ENCODE measurements at places on chromosomes 12 and 14.

GRCh38 chr14:76090616-76091391, 60.9 kb upstream of the GPATCH2L start:
- no peak for DNase-seq

- DNase-seq = no peak
Observed at GRCh38 chr12:118061873-118062843, 1.2 kb upstream of the WSB2 start.

DNA sequence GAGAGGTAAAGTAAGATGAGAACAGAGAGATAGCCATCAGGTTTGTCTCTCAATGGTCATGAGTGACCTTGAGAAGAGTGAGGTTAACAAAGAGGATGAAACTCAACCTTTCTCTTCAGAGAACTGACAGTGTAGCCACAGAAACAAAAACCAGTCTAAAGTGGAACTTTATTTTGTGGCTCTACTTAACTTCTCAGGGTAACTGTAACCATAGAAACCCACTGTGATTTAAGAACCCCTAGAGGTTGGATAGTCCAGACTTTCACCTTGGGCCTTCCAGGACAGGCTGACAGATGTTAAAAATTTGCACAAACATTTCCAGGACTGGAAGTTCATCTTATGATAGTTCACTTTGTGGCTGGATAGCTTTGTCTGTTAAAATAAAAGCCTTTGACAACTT, 48.5 kb downstream of the ATP23 start:
- DNase-seq = no peak

DNA sequence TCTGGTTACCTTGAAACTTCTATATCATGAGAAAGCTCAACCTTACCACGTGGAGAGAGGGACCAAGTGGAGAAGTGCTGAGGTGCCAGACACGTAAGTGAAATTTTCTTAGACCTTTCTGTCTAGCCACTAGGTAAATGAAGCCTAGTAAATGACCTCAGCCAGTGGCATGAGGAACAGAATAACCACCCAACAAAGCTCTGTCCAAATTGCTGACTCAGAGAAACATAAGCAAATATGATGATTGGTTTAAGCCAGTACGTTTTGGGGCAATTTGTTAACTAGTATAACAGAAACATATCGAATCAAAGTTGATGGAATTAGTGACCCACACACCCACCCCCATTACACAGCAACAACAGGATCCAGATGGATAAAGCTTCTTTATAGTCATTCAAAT, 75.2 kb upstream of the MAX start:
- no peak for DNase-seq

DNA sequence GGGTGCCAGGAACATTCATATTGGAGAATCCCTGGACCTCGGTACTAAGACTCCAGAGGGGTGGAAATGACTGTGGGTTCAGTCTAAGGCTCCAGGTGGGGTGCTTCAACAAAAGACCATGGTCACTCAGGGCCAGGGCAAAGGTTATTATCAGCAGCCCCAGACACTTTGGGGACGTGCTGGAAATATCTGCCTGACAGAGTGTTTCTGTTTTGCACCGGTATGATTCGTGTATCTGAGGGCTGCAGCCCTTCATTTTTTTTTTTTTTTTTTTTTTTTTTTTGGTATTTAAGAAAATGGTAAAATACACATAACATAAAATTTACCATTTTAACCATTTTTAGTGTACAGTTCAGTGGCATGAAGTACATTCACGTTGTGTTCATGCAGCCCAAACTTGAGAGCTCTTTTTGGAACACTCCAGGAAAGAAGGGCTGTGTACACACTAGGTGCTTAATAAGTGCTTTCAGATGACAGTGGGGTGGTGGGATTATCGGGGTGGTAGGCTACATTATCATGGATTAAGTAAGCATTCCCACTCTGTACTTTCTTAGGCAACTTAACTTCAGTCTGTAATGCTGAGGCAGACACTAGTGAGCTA, 120.3 kb downstream of the CHST11 start:
- no peak for DNase-seq

DNA sequence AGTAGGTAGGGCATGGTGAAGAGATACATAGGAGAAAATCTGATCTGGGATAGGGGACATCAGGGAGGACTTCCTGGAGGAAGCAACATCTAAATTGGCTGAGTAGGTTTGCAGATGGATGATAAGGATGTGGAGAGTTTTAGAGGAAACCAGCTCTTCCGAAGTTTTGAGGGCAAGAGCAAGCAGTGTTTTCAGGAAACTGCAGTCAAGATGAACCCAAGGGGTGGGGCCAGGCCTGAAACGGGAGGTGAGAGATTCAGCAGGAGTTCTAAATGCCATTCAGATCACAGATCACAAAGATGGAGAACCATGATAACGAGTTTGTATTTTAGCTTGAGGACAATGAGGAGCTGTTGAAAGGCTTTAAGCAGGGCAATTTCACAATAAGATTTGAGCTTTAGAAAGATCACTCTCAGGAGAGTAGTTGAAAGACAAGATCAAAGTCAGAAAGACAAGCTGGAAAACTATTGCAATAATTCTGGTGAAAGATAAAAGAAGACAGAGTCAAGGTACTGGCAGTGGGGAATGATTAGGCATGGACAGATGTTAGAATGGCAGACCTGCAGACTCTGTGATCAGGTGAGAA, 70.1 kb upstream of the PLXNC1 start:
- DNase-seq = no peak

DNA sequence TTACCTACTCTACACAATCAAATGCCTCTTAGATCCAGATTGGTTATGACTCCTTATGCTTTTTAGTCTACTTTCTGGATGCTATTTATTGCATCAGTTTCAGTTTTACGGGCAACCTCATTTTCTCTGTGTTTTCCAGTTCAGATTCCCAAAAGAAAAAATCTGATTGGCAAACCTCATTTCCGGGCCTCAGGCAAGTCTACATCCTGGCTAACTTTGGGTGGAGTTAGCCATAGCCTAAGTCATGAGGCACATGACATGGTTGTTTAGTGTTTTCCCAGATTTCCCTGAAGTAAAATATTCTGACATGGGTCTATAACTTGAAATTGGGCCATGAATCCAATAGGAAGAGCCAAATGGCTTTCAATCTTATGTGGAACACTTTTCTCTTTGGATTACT, 339.7 kb downstream of the NUAK1 start:
- DNase-seq = no peak

GRCh38 chr14:66600416-66600815, 92.5 kb downstream of the GPHN start:
- no peak for DNase-seq

DNA sequence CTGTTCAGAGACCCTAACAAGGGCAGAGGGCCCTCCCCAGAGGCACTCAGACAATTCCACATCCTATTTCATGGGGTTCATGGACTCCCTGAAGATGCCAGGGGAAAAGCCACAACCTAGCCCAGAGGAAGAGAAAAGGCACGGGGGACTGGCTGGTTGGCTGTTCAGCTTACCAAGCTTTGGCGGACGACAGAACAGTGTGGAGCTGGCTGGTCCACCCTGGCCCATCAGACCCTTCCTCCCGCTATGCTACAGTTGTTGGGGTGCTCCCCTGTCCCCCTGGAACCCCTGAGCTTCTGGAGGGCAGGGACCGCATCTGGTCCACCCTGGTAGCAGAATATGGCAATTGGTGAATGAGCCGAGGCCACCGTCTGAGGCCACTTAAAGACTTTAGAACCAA, 6.3 kb downstream of the TESC start:
- no peak for DNase-seq

- no peak for DNase-seq
Observed at GRCh38 chr12:71160585-71160984, 2.8 kb upstream of the TSPAN8 start.

DNA sequence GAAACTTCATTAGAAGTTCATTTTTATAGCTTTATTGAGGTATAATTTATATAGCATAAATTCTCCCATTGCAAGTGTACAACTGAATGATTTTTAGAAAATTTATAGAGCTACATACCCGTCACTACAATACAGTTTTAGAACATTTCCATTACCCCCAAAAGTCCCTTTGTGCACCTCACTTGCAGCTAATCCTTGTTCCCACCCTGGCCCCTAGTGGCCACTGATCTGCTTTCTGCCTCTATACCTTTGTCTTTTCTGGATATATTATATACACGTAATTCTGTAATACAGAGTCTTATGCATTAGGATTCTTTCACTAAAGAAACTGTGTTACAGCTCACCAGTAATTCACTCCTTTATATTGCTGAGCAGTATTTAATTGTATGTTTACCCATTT, 145.1 kb upstream of the DIO2 start:
- DNase-seq = no peak

DNA sequence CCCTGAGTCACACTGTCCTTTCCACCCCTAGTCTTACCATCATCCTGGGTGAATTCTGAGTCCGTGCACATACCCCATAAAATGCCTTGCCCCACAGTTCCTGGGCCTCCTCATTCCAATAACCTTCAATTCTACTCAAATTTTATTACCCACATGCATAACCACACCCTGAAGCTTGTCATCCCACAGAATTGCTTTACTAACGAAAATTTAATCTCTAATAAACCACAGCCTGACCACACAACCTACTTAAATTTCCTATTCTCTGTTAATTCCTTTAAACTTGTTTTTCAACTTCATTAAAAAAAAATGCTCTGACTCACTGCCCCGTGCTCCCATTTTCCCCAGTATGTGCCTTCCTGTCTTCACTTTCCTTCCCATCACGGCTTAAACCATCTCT, 205.9 kb downstream of the PHLDA1 start:
- no peak for DNase-seq

DNA sequence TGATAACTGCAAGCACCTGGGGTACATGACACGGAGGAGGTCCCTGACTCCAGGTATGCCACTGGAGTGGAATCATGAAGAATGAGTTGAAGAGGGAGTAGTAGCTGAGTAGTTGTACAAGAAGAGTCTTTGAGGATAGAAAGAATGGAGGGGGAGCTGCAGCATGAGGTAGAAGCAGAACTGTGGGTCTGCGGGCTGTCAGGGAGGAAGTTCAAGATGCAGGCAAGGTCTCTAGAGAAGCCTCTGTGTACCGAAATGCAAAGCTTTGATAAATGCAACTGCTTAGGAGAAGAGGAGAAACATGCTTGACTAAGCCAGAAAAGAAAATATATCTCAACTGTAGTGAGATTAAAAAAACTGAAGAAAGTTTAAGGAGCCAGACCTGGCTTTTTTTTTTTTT, 91.5 kb downstream of the CPNE8 start:
- no peak for DNase-seq

GRCh38 chr14:31229009-31229408, 21.4 kb upstream of the HECTD1 start:
- no peak for DNase-seq

- no peak for DNase-seq
Observed at GRCh38 chr14:30134936-30135335, 207.3 kb upstream of the PRKD1 start.

DNA sequence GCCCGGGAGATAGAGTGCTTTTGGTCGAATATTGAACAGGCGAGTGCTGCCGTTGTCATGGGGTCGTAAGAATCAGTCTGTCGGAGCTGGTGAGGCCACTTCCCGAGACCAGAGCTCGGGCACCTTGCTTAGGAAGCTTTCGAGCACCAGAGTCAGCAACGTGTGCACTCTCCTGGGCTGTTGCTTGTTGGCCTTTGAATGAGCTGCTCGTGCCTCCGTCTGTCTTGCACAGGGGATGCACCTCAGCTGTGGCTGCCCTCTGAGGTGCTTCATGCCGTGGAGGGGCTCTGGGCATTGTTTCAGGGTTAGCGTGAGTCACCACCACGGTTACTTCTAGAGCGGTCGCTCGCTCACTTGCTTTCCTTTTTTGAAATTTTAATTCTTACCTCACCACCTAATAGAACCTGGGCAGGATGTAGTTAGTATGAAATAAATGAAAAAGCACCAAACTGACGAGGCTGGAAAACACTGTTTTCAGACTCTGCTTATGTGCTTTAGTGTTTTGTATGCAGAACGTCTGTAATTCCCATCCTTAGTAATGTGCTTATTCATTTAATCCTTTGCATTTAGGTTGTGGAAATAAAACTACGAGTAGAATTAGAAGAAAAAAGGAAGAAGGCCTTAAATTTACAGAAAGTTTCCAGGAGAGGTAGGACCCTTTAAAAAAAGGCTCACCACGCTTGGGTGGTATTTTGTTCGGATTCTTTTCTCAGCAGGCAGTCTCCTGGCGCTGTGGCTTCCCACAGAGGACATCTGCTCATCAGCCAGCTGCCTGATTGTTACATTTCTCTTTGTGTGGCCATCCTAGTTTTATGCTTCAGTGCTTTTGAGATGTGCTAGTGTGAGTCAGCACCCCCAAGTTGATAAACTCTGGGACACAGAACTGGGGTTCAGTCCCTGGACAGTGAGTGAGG, 40.6 kb downstream of the EP400 start:
- no peak for DNase-seq

GRCh38 chr14:104428333-104428851, 151.2 kb upstream of the C14orf180 start:
- no peak for DNase-seq

DNA sequence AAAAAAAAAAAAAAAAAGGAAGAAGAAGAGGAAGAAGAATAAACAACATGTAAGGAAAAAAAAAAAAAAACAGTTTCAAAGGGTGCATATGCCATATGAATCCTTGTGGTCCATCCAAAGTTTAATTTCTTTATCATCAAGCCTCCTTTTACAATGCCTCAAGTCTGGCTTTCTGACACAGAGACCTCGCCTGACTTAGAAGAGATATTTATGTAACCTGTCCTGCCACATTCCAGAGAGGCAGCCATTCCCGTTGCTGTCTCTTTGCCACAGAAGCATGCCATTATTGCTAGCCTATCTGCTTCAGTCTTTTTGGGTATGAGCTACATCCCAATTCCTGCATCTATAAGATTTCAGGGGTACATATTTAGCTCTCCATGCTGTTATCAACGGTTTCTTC, 596.7 kb upstream of the ATP2B1 start:
- no peak for DNase-seq

DNA sequence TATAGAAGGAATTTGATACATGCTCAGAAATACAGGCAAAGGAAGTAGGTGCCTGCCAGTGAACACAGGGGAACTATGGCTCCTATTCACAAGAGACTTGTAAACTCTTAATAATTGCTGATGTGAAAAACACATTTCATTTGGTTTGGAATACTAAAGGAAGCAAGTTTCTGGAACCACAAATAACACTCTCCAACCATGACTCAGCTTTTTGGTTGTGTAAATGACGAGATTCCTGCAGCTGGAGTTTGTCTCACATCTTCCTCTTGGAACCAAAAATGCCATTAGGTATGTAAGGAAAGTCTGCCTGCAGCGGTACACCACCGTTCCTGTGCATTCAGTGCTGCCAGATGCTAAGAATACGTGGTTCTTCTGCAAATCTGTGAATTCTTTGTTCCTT, 4.5 kb upstream of the OR11H6 start:
- no peak for DNase-seq

- no peak for DNase-seq
Observed at GRCh38 chr12:66117242-66117641, 13.3 kb downstream of the LLPH start.

- no peak for DNase-seq
Observed at GRCh38 chr12:66829660-66830325, 150.9 kb upstream of the GRIP1 start.

DNA sequence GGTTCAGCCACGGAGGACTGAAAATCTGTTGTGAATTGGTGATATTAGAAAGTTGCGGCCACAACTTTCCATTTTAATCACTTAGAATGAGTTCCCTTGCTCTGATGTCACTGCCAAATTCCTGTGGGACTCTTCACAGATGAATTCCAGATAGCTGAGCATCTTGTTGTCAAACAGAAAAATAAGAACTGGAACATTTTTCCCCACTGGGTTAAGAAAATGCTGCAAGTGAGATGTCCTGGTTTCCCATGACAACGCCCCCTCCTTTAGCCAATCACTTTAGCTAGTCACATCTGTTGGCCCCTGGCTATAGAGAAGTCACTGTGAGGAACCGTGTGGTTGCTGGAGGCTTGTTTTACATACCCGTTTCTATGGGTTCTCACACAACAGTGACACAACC, 135.9 kb downstream of the KTN1 start:
- DNase-seq = no peak

GRCh38 chr12:85527192-85527591, 247.2 kb downstream of the ALX1 start:
- DNase-seq = no peak
